Activated CD4-positive, alpha-beta T cell treated with anti-CD3 and anti-CD28 coated beads, Interleukin-2, amount 50 U/mL, for 16 hours (primary cell): ENCODE measurements at places on chromosomes 12 and 14.

GRCh38 chr14:98444077-98444476 is 827.9 kb downstream of the BCL11B start:
- DNase-seq: no peak

DNA sequence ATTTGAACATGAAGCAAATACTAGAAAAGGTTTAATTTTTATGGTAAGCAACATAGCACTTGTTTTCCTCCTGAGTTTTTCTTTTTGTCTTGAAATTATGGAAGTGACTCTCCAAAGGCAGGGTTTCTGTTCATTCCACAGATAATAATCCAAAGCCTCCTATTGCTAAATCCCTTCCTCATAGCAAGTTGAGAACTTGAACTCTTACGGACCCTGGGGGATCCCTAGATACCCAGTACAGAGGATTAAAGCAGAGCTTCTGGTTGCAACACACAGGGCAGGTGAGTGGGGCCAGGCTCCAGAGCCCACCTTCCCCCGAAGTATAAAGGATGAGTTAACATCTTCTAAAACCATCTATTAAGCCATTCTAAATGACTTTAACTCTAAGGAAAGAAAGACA is 294.1 kb downstream of the RMST start:
- no peak for DNase-seq

DNA sequence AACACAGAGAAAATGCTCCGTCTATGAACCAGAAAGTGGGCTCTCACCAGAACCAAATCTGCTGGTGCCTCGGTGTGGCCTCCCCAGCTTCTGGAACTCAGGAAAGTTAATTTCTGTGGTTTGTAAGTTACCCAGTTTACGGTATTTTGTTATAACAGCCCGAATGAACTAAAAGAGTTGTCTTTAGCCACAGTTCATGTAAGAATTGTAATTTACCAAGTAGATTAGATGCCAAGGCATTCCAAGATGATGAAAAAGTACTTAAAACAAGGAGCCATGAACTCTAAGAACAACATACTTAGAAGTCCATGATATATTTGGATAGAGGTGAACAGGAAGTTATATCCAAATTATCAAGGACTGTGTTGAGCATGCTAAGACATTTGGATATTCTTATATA is 259.9 kb upstream of the GARIN6 start:
- DNase-seq: no peak

GRCh38 chr12:4796694-4797482 is 76.7 kb downstream of the GALNT8 start:
- no peak for DNase-seq

GRCh38 chr14:95857275-95857674 is 19.4 kb upstream of the TUNAR start:
- no peak for DNase-seq

DNA sequence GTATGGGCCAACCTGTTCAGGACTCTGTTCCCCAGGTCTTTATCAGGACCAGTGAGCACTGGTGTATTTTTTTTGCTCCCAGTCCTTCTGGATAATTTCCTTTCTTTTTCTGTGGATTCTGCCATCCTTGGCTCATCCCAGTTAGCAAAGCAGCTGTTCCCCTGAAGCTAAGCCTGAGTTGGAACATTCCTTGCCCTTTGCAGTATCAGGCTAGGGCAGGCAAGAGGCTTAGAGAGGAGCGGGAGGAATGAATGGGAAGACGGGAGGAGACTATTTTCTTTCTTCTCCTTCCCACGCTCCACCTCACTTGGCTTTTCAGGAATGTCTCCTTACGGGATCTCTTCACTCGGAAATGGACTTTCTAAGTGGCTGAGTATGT is 29.2 kb downstream of the ERG28 start:
- no peak for DNase-seq

- DNase-seq: peak; percentile 72
Measured at GRCh38 chr12:48165089-48165981, 8.0 kb upstream of the ASB8 start.

DNA sequence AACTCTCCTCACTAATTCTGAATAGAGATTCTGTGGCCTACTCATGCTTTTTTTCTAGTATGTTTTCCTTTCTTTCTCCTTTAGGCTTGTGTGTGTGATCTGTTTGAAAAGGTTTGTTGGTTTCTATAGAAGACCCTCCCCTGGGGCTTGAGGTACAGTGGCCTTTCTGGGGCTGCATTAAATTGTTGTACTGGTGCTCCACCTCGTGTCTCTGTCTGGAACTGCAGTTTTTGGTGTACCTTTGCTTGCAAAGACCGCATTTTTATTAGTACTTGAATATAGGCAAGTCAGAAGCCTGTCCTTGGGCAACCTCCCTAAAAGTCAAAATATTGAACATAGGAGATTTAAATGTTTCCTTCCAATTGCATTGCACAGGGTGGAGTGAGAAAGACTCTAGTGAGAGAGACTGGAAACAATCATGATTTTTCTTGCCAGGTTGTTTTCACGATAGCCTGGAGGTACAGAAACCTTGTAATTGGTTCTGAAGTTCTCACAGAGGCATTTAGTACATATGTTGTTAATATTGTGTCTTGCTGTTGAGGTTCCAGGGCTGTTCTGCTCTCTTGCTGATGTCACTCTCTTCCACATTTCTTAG is 39.0 kb downstream of the SLCO1B1 start:
- peak; percentile 46 for DNase-seq

DNA sequence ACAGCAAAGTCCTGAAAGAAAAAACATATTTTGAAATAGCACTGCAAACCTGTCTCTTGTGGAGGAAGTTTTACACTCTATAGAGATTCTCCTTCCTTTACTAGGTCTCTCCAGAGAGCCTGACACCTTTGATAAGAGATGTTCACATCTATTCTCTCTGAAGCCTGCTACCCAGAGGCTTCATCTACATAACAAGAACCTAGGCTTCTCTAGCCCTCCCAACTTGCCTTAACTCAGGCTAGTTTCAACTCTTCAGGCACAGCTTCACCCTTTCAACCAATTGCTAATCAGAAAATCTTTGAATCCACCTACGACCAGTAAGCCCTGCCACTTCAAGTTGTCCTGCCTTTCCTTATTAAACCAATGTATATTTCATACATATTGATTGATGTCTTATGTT is 60.6 kb downstream of the IFNG start:
- DNase-seq: no peak

DNA sequence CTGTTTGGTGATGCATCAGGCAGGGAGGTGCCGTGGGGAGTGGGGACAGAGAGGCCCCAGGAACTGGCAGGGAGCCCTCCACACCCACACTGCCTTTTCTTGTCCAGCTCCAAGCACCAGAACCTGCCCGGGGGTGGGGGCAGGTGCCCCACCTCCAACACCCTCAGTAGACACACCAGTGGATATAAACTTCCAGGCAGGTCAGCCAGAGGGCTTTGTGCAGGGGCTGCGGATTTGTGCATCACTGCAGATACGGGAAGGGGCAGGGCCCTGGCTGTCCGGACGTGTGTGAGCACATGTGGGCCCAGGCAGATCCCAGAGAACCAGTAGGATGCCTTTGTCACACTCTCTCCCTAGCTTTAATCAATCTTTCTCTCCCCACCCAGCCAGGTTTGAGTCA is 1.3 kb upstream of the TGM1 start:
- DNase-seq: no peak

- no peak for DNase-seq
Measured at GRCh38 chr12:13503094-13503835, 306.7 kb downstream of the EMP1 start.

DNA sequence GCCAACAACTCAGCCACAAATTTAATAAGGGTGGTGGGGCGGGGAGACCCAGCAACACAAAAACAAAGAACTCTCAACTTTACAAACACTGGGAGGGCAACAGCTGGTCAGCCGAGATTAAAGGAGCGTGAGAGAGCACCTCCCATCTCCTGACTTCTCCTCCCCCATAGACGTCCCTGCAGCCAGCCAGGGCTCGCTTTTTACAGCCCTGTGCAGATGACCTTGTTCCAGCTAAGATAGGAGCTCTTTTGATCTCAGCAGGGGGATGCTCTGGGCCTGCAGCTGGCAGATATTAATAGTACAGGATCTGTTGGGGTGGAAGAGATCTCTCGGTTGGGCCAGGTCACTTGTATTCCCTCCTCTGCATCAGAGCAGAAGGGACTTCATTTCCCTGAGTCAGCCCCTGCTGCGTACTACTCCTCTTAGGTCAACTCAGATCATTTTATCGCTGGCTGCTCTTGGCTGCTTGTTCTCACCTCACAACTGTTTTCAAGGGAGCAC is 475.8 kb downstream of the RAD51B start:
- no peak for DNase-seq

DNA sequence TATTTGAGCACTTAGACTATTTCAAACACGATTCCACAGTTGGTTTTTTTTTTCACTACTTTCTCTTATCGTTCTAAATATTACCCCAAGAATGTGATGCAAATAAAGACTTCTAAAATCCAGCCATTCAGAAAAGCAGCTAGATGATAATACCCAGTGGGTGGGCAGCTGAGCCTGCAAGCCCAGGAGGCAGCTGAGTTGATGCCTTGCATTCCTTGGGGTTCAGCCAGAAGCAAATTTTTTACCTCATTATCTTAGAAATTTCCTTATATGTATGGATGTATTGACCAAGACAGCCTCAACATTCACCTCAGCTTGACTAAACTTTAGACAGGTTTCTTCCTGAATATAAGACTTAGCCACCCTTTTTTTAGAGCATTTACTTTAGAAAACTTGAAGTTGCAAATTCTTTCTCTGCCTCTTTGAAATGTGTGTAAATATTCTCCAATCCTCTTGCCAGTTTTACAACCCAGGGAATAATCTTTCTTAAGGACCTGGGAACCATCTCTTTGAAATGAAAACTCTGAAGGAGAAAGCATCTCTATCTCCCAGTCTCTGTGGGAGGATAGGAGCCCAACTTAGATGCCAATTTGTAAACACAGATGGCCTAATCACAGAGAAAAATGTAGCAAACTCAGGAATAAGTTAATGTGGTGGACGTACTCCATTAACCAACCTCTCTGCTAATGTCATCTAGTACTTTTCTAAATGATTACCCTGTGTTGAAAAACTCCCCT is 52.2 kb upstream of the ANP32D start:
- DNase-seq: no peak

GRCh38 chr14:37230551-37231194 is 32.9 kb downstream of the MIPOL1 start:
- DNase-seq: peak; percentile 64

- no peak for DNase-seq
Measured at GRCh38 chr14:92088494-92088893, 17.9 kb downstream of the ATXN3 start.

DNA sequence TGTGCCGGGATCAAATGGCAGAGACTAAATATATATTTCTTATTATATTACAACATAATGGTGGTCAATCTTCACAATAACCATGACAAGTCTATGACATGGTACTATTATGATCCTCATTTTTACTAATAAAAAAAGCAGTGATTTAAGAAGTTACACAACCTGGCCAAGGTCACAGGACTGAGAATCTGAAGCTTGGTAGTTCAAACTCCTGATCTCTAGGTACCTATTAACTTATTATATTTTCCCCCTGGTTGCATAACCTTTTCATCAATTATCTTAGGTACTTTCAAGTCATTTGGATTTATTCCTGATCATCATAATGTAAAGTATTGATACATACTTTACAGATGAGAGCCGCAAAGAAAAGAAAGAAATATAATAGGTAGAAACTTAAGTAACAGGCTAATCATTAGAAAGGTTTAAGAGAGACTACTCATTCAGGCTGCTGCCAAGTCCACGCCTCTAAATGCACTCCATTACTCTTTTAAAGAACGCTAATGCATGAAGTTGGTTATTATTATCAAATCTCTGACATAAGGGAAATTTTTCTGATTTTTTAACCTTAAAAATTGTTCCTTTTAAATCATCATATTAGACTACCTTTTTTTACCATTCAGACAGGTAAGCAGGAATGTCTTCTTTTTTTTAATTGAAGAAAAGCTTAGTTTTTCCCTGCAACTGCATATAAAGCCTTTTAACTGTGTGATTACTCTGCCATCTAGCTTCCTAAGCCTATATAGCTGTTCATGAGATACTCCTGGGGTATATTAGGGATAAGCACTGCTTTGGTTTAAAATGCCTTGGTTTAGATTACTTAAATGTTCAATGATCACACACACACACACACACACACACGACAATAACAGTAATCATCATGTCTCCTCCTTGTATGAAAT is 35.6 kb downstream of the RPS29 start:
- DNase-seq: no peak

DNA sequence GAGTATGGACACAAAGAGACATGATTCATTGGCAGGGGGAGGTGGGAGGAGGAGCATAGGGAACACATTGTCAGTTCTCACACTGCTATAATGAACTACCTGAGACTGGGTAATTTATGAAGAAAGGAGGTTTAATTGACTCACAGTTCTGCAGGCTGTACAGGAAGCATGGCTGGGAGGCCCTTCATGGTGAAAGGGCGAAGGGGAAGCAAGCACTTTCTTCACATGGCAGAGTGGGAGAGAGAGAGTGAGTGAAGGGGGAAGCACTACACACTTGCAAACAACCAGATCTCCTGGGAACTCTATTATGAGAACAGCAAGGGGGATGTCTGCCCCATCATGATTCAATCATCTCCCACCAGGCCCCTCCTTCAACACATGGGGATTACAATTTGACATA is 391.8 kb downstream of the BMP4 start:
- DNase-seq: no peak

DNA sequence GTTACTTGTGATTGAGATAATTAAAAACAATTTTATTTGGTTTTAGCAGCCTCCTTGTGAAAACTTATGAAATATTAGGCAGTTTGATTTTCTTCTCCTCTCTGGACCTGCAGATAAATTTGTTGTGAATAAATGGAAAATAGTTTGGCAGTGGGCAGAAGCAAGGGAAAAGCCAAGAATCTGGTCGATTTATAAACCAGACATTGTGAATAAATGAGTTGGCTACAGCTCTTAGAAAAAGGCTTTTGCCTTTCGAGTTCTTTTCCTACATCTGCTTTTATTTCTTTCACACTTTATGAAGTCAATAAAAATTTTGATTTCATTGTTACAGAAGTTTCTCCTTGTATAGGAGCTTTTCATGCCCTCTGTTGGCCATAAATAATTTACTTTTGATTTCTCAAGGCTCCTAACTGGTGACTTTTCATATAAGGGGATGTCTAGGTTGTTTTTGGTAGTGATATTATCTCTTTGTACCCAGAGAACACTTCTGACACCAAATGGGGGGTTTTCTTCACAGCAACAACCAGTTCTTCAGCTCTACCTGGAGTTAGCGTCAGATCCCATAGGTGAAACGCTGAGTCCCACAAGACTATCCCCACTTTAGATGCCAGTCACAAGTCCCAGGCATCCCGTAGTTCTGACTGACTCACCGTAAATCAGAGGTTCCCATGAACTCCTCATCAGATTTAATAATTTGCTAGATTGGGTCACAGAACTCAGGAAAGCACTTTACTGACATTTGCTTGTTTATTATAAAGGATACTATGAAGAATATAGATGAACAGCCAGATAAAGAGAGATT is 136.5 kb upstream of the DNM1L start:
- no peak for DNase-seq

GRCh38 chr14:86712176-86712575 is 1182.2 kb downstream of the FLRT2 start:
- no peak for DNase-seq

DNA sequence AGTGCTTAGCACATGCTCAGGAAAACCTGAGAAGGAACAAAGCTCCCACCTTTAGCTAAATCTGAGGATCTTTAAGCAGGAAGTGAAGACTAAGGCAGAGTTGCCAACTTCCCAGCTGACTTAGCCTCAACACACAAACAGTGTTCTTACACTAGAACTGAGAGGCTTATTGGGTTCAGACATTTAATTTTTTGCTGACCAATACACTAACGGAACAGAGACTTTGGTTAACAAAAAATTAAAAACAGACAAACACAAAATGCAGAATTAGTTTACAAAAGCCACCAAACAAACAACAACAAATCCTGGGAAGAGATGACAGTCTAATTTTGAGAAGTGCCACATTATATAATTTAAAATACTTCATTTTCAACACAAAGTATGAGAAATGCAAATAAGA is 1123.7 kb upstream of the ATXN7L3B start:
- no peak for DNase-seq
